ENCODE measurements at places on chromosomes 16 and 17. TPM values are rescaled to one million over a fixed set of nuclear protein-coding genes. Genes with fewer than 3 reads are reported as not detected.

ATP6V0C gene
- 13.2 TPM for total RNA-seq

DNA sequence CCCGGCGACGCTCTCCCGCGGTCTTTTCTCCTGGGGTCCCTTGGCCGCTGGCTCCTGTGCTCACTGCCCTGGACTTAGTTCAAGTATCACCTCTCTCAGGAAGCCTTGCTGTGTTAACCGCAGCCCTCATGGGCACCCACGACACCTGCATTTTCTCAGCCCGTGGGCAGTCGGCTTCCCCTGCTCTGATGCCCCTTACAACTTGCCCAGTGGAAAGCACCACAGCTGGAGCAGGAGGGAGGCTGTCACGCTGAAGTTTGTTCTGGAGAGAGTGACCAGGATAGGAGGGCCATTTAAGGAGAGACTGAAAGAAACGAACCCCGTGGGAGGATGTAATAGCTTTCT, 395 bp downstream of the STXBP4 start:
- DNase-seq, result peak; percentile 30

DNA sequence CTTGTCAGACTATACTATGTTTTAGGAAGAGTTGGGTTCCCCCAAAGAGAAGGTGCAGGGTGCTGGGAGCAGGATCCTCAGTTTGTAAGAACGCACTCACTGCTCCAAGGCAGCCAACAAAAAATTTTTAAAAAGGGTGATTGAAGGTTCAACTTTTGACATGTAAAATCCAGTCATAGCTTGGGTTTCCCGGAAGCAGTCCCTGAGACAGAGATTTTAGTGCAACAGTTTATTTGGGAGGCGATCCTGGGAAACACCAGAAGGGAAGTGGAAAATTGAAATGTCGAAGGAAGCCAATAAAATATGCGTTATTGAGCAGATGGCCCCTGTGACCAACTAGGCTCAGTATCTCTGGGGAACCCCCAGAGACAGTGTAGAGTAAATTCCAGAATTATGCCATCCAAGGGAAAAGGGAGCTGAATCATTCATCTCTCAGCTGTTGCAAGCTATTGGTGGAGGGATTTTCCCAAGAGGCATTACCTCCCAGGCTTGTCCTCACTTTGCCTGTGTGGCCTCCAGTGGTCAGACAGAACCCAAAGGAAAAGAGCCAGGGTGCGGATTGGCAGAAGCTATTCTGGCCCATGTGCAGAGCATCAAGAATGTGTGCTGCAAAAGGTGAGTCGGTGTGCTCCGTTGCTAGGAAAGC, 72.9 kb downstream of the HS3ST3B1 start:
- peak; percentile 54 for DNase-seq

DNA sequence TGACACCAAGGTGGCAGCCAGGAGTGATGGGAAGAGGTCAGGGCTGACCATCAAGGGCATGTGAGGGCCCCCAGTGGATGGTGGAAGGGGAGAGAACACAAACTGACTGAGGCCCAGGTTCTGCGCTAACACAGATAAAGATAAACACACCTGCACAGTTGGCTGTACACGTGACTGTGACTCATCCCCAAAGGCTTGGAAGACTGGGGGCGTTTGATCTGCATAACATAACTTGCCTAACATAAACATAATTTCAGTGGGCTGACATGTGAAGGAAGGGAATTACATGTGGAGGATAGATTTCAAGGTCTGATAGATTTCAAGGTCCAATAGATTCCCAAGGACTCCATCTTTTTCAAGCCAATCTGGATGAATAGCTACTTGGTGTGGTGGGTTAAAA, 100.9 kb upstream of the TNRC6C start:
- peak; percentile 20 for DNase-seq

MMP15 gene
- 7.9 TPM for total RNA-seq

TMC7 gene
- 3.1 TPM for total RNA-seq

NPIPA8 gene
- total RNA-seq, result not detected
